Vagina (tissue), 2 donors: ENCODE measurements at places on chromosomes 4 and X.

DNA sequence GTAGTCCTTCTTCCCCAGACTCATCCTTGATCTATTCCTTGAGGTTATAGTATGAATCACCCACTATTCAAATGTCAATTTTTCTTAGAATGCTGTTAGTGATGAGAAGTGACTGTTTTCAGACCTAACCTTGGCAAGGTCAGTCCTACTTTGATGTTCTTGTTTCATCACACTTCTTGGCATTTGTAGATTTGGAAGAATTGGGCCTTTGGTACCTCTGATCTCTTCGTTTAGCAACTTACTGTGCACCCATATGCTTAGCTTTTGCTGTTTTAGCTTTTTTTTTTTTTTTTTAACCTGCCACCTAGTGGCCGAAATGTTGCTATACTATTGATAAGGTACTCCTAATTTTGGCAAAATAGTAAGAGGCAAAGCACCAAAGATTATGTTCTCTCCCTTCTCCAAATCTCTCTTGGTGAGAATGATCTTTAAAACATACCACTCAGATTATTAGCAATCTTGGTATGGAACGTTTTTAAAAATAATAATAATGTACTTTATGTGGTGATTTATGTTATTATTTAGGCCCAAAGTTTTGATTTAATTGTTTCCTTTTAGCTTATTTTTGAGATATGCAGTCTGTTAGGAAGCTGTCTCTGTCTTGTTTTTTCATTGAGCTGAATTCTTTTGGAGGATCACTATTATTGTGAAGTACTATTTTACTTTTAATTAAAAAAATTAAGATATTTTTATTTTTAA is 16.6 kb downstream of the DCK start:
- DNase-seq: no peak

DNA sequence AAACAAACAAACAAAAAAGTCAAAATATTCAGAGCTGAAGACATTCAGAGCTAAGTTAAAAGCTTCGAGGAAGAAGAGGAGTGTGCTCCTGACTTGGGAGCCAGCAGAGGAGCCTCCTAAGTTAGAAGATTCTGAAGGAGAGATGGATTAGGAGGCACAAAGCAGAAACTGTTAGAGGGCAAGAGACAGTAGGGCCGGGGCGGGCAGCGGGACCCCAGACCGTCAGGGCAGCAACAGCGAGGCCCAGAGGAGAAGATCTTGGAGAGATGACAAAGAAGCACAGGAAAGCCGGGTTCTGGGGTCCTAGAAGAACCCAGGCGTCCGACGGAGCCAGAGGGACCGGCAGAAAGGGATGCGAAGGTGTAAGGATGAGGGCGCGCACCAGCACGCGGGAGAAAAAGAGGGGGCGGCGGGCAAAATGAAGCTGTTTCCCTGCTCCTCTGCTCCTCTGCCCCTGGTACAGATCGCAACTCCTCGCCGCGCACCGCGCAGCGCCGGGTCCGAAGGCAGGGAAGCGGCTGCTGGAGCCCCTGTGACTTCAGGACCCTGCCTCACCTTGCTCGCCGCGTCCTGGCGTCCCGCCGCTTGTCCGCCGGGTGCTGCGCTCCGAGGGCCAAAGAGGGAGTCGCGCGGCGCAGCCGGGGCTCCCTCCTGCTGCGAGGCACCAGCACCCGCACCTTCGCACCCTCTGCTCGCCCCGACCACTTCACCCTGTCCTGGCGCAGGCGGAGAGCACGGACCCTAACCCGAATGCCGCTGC is 477 bp downstream of the KLHL13 start:
- DNase-seq: no peak

DNA sequence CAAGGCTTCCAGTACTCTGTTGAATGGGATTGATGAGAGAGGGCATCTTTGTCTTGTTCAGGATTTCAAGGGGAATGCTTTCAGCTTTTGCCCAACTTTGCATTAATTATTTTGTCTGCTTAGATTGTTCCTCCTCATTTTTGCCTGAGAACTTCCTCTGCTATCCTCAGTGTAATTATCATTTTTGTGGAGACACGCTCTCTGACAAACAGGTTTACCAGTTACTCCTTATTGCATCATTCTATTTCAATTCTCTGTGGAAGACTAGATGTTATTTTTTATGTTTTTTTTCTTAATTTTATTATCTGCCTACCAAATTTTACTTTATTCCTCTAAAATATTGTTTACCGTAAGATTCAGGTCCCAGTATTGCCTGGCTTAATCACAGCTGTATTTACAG is 349.2 kb downstream of the ADGRL3 start:
- no peak for DNase-seq

GRCh38 chr4:11608992-11609391 is 180.3 kb upstream of the HS3ST1 start:
- DNase-seq: no peak

DNA sequence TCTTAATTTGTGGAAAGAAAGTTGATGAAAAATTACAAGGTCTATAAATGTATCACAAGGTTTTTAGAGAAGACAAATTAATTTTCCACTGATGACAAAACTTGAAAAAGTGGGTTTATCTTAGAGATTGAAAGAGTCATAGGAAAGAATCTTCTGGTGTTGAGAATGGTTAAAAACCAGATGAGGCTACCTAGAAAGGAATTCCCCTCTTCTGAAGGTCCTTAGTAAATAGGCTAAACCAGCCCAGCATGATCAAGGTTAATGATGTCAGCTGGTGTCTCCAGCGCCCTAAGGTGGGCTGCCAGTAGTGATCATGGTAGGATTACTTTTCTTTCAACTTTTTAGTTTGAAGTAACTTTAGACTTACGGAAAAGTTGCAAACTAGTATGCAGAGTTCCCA is 71.8 kb upstream of the PGRMC2 start:
- no peak for DNase-seq

DNA sequence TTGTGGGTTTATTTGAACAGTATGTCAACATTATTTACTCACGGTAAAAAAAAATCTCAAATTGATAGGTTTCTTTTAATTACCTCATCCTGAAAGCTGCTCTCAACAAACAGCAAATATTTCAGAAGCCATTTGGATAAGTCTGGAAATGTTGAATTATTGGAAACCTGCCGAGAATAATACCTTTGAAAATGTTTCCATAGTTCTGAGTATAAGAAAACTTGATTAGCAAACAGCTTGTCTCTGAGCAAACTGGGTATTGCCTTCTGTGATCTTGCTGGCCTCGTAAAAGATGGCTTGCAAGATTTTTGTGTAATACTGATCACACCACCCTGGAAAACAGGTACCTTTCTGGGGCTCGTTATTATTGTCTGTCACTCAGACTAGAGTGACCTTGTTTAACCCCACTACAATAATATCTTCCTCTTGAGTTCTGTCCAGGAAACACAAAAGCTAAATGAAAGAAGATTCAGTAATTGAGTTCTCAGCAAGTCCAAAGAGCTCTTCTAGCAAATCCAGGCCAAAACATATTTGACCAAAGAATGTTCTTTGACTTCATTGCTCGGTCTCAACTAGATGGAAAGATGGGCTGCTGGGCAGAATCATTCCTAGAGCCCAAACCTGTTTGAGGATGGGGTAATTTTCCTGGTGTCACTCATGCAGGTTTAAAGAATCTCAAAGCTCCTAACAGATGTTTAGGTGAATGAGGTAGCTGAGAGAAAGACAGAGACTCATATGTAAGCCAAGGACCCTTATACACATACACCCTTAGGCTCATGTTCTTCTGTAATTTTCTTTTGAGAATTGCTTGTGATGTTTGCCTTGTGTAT is 255.6 kb upstream of the JADE1 start:
- DNase-seq: no peak

DNA sequence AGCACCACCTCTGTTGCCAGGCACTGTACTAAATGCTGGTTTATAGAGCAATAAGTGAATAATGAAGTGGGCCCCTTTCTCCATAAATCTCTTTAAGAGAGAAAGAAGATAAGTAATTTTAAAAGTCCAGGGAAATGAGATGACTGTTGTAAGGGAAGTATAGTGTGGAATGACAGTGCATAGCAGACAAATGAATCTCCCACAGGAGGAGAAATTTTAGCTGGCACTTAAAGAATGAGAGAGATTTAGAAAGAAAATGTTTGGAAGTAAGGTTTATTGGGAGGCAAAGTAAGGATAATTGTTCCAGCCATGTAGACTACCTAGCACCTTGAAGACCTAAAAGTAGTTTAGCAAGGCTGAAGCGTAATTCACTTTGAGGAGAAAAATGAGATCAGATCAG is 1081.1 kb upstream of the PABPC4L start:
- DNase-seq: no peak

- no peak for DNase-seq
Observed at GRCh38 chrX:87621697-87622096, 104.1 kb downstream of the KLHL4 start.

GRCh38 chrX:151393514-151393913 is 3.5 kb upstream of the VMA21 start:
- no peak for DNase-seq

DNA sequence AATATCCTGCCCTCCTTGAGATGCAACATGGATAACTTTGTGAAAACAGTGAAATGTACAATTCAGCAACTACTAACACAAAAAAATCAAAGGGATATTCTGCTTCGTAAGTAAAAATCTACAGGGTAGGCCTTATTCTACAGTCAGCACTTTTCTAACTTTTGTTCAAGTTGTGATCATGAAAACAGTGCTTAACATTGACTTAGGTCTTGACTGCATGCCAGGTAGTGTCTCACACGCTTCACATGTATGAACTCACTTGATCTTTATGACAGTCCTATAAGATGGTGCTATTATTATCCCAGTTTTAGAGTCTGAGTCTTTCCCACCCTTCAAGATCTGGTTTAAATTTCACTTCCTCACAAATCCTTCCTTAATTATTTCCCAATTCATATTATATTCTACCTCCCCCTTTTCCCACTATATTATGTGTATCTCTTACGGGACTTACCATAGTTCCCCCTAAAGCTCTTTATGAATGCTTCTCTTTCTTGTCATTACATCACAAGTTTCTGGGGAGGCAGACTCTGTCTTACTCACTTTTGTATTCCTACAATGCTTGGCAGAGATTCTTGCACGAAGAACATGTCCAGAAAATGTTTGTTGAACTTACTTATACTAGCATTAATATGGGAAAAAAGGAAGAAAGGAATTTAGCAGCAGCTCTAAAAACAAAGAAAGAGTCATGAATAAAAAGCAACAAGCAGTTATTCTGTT is 179.8 kb downstream of the SCFD2 start:
- DNase-seq: no peak

DNA sequence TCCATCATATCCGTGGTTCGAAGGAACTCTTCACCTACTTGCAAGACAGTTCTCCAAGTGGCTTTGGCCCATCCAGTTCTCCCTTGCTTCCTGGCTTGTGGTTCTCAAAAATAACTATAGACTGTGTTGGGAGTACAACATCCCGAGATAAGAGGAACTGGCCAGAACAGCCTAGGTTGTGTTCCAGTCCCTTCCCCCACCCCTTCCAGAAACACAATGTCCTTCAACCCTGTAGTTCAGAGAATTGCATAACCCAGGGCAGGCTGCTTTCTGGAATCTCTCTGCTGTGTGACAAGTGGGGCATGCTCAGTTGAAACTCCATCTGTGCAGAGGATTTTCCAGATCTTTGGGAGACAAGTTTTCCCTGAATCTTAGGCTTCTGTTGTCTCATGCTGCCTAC is 206.5 kb downstream of the PCDH10 start:
- no peak for DNase-seq

DNA sequence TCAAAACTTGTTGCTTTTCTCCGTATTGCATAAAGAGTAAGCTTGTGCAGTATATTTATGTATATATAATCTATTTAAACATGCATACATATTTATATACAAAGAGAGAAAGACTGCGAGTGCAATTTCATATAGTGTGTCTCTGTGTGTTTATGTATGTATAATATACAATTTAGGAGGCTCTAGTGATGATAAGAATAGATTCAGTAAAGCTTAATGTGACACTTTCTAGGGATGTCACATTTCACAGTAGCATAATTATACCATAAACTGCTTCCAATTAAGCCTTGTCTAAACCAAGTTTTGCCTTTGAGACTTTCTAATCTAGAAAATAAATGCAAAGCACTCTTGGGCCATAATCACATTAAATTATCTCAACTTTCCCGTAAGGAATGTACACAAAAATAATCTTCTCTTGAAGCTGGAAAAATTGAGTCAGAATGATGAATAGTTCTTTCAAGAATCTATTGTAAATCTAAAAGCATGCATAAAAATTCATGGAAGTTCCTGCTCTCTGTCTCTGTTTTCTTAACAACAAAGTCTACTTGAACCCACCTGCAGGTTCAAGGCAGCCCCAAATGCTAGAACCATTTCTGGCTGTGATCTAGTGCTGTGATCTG is 114.1 kb upstream of the NPY2R start:
- DNase-seq: no peak

GRCh38 chrX:75155827-75156525 is at the start of gene ABCB7:
Gene ABCB7 (minus strand): TSS chrX:75156283. CDS start chrX:75156272, 11 bp downstream.
- DNase-seq: no peak

DNA sequence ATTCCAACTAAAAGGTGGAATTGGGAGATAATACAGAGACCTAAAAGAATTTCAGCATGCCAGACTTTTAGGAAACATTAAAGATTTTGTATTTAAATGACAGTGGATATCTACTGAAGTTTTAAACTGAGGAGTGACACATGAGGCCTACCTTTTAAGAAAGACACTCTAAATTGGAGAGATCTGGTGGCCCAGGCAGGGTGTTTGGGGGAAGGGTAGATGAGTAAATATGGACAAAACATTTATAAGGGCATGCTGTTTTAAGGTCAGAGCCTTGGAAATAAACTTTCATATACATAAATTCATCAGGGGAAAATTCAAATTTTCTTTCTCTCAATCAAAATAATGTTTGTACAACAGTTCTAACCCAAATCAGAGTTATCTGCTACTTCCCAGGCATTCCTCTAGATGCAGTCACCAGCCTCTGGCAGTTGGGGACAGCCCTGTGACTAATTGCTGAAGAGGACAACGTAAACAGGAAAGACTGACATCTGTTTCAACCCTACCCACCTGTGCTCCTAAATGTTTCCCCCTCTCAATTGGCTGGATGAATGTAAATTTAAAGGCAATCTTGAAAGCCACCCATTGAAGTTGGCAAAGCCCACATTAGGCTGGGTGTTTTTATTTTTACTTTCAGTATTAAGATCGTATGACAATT is 1646.9 kb upstream of the ADGRL3 start:
- DNase-seq: no peak

- no peak for DNase-seq
Observed at GRCh38 chr4:145589916-145590702, 29.1 kb upstream of the MMAA start.

DNA sequence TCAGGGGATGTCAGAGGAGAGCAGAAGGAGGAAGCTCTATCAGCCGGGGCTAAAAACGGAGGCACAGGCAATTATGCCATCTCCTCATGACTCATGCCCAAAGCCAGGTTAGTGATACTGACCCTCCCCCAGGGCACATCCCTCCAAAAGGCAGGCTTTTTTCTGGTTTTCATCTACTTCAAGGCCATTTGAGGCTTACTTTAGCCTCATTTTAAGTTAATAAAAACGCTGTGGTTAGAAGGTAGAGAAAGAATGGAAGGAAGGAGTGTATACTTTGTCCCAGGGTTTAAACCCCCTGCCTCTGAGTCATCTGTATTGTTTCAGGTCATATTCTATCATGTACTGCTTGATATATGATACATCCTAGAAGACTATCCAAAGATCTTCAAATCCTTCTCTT is 89.7 kb upstream of the NDP start:
- no peak for DNase-seq
